ENCODE measurements at places on chromosomes 11 and 22. TPM values are rescaled to one million over a fixed set of nuclear protein-coding genes. Genes with fewer than 3 reads are reported as not detected.

The OR4A15 gene
- total RNA-seq = not detected

The CD6 gene
- total RNA-seq = 0.17 TPM

The PMM1 gene
- 18.5 TPM for total RNA-seq

The DDI1 gene
- not detected for total RNA-seq

DNA sequence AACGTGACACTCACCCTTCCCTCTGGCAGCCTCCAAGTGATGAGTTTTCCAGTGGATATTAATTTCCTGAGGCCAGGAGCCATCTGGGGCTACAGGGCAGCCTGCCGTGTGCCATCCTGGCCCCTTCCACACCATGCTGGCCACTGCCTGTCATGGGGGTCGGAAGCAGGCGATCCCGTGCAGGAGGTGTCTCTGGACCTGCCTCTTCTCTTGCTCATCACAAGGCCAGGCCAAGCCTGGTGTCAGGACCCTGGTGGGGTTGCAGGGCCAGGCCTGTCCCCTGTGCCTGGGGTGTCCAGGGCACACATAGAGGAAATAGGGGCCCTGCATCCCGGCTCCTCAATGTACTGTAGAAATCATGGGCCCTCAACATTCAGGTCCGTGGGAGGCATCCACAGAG is 3.6 kb downstream of the KRTAP5-3 start:
- peaks cover 10% of the 10 kb centered on the region for H3K27me3 ChIP-seq
- no peak for DNase-seq
- no peaks in the 10 kb centered on the region for H3K36me3 ChIP-seq
- H3K4me1 ChIP-seq = peaks cover 6% of the 10 kb centered on the region
- no peak overlapping the region for H3K4me3 ChIP-seq
- no peak overlapping the region for H3K27ac ChIP-seq

DNA sequence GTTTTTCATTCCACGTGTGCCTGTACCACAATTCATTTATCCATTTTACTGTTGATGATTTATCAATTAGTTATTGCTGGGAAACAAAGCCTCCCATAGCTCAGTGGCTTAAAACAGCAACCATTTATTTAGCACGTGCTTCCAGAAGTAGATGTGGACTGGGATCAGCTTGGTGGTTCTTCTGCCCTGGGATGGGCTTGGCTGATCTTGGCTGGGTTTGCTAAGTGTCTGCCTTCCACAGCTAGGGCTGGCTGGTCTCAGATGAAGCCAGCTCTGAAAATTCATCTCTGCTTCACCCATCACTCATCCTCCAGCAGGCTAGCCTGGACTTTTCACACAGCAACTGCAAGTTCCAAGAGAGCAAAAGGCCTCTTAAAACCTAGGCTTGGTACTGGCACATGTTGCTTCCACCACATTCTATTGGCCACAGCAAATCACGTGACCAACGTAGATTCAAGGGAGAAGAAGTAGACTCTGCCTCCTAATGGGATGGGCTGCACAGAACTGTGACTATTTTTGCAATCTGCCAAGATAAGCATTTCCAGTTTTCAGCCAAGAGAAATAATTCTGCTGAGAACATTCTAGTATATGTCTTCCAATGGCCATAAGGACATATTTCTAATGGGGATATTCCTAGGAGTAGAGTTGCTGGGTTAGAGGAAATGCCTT is 124.9 kb downstream of the MN1 start:
- H3K4me3 ChIP-seq = no peak overlapping the region
- H3K27me3 ChIP-seq = no peaks in the 10 kb centered on the region
- no peak overlapping the region for H3K27ac ChIP-seq
- H3K36me3 ChIP-seq = no peaks in the 10 kb centered on the region
- no peak for DNase-seq

DNA sequence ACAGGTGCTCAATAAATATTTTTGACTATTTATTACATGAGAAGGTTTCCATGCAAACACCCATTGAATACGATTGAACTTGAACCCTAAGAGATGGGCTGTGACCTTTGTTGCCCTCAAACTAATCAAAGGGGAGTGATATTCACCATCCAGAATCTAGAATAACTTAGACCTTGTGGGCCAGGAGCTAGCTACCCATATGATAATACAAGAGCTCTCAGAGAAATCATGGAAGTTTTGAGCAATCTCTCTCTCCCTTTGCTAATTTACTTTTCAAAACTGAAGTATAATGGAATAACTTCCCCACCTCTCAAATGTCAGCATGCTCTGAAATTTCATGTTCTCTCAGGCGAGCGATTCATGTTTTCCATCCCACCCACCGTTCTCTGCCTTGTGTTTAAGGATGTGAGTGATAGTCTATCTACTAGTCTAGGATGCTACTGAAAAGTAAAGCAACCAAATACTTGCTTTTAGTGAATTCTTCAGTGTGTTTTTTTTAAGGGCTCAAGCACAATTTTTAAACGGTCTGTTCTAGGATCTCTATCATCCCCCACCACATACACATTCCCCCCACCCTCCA is 33.3 kb downstream of the BARX2 start:
- no peak overlapping the region for H3K27ac ChIP-seq
- peaks cover 6% of the 10 kb centered on the region for H3K27me3 ChIP-seq
- no peaks in the 10 kb centered on the region for H3K36me3 ChIP-seq

- no peak for DNase-seq
- H3K4me3 ChIP-seq = no peak overlapping the region
- H3K27ac ChIP-seq = no peak overlapping the region
- no peaks in the 10 kb centered on the region for H3K27me3 ChIP-seq
Measured at GRCh38 chr11:27438595-27438981, 34.0 kb downstream of the LGR4 start.

- H3K27me3 ChIP-seq = no peaks in the 10 kb centered on the region
- peaks cover 18% of the 10 kb centered on the region for H3K4me1 ChIP-seq
- H3K27ac ChIP-seq = peak overlapping the region; percentile 89
- no peaks in the 10 kb centered on the region for H3K36me3 ChIP-seq
Measured at GRCh38 chr11:117980280-117980679, 5.9 kb upstream of the IL10RA start.

DNA sequence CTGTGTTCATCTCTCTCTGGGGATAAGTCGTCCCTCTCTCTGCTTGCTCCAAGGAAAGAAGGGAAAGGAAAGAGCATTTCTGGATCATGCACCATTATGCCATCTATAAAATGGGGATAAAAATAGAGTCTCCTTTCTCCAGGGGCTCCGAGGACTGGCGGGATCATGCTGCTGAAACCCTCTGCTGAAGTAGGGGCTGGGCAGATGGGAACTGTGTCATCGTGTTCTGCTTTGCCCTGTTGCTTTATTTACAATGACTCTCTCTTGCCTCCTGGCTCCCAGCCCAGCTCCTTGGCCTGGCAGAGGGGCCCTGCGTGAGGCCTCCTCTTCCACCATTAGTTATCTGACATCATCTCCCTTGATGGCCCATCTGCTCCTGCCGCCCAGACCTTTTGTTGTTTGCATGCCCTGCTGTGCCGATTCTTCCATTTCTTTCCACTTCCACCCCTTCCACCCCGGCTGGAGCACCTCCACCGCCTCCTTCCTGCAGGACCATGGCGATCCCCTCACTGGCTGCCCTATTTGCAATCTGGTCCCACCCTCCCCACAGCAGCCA is 200.9 kb downstream of the MYO18B start:
- H3K36me3 ChIP-seq = no peaks in the 10 kb centered on the region
- peak; percentile 59 for DNase-seq
- no peak overlapping the region for H3K4me3 ChIP-seq
- H3K4me1 ChIP-seq = peaks cover 22% of the 10 kb centered on the region
- H3K27me3 ChIP-seq = no peaks in the 10 kb centered on the region

GRCh38 chr11:56558574-56558973 is 15.5 kb upstream of the OR5M11 start:
- DNase-seq = no peak
- no peak overlapping the region for H3K4me3 ChIP-seq
- H3K4me1 ChIP-seq = no peaks in the 10 kb centered on the region

DNA sequence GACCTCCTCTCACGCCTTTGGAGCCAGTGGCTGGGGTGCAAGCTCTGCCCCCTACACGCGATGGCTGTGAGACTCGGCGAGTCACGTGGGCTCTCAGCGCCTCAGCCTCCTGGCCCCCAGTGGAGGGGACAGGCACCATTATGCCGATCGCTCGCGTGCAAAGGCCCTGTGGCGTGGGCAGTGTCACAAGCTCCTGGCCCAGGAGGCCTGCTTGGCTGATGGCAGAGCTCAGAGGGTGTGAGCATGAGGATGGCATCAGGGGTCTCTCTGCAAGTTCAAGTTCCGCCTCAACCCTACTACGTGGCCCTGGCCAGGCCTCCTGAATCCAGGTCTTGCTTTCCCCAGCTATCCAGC is 90.8 kb upstream of the KCNQ1OT1 start:
- H3K27ac ChIP-seq = no peak overlapping the region
- H3K27me3 ChIP-seq = no peaks in the 10 kb centered on the region
- no peaks in the 10 kb centered on the region for H3K36me3 ChIP-seq
- peaks cover 23% of the 10 kb centered on the region for H3K4me1 ChIP-seq
- H3K4me3 ChIP-seq = no peak overlapping the region
- no peak for DNase-seq

GRCh38 chr11:19962801-19963175 is 197.5 kb downstream of the DBX1 start:
- H3K36me3 ChIP-seq = no peaks in the 10 kb centered on the region
- H3K4me1 ChIP-seq = no peaks in the 10 kb centered on the region
- H3K27me3 ChIP-seq = no peaks in the 10 kb centered on the region
- no peak for DNase-seq
- no peak overlapping the region for H3K27ac ChIP-seq
- H3K4me3 ChIP-seq = no peak overlapping the region

DNA sequence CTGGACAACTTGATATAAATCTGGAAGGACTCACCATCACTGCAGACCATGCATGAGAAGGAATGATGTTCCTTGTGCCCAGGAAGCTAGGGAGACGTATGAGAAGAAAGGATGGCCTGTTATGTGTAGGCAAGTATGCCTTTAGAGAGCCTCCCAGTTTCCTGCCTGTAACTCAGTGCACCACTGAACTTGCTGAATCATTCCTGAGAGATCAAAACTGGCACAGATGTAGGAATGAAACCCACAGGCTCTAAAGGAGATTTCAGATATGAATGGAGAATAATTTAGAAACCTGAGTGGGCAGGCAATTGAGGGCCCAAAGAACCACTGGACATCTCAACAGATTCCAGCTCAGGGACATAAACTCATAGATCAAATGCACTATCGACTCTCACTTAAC is 38.4 kb upstream of the PRSS23 start:
- no peak for DNase-seq
- H3K36me3 ChIP-seq = no peaks in the 10 kb centered on the region
- no peaks in the 10 kb centered on the region for H3K27me3 ChIP-seq
- no peak overlapping the region for H3K27ac ChIP-seq
- H3K4me1 ChIP-seq = no peaks in the 10 kb centered on the region
- H3K4me3 ChIP-seq = no peak overlapping the region

GRCh38 chr11:101487775-101488174 is 96.0 kb downstream of the TRPC6 start:
- no peak overlapping the region for H3K4me3 ChIP-seq
- no peaks in the 10 kb centered on the region for H3K27me3 ChIP-seq
- H3K27ac ChIP-seq = no peak overlapping the region
- no peaks in the 10 kb centered on the region for H3K36me3 ChIP-seq
- H3K4me1 ChIP-seq = no peaks in the 10 kb centered on the region

DNA sequence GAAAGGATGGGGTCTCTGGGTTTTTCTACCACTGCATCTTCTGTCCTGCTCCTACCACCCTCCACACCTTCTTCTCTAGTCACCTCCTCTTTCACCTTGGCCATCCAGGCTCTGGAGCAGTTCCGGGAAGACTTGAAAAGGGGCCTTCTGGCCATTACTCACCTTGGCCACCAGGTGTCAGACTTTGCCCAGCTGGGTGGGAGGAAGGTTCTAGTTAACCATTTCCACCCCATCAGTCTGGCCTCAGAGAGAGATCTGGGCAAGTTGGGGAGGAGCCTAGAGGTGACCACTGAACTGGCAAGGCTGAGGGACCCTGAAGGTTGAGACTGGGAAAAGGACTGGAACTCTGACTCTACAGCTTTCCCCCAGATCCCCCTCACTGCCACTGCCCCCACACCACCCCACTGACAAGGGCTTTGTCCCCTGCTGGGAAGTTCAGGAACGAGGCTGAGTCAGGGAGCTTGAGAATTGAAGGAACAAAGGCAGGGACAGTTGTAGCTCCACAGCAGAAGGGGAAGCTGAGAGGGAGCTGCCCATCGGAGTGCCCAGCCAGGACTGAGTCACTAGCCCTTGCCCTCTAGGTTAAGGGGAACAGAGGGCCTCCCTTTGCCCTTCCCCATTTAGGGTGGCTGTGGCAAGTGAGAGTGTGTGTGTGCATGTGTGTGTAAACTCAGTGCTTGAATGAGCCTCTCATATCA is 3.7 kb upstream of the POLD4 start:
- H3K4me3 ChIP-seq = no peak overlapping the region
- H3K4me1 ChIP-seq = peaks cover 21% of the 10 kb centered on the region
- DNase-seq = peak; percentile 42
- no peaks in the 10 kb centered on the region for H3K27me3 ChIP-seq
- no peaks in the 10 kb centered on the region for H3K36me3 ChIP-seq

DNA sequence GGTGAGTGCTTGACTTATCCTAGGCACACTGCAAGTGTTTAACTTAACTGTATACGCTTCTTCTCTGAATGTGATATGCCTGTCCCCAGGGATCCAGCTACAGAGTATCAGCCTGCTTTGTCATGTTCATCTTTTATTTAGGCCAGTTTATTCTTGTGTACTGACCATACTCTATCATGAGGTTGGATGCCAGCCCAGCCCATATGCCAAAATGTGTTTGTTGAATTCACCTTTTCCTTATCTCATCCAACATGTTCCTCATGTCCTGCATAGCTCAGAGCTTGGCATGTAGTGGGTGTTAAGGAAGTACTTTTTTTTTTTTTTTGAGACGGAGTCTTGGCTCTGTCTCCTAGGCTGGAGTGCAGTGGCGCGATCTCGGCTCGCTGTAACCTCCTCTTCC is 116.2 kb downstream of the NCAM1 start:
- no peak overlapping the region for H3K4me3 ChIP-seq
- peaks cover 7% of the 10 kb centered on the region for H3K4me1 ChIP-seq
- no peaks in the 10 kb centered on the region for H3K27me3 ChIP-seq
- H3K36me3 ChIP-seq = no peaks in the 10 kb centered on the region

DNA sequence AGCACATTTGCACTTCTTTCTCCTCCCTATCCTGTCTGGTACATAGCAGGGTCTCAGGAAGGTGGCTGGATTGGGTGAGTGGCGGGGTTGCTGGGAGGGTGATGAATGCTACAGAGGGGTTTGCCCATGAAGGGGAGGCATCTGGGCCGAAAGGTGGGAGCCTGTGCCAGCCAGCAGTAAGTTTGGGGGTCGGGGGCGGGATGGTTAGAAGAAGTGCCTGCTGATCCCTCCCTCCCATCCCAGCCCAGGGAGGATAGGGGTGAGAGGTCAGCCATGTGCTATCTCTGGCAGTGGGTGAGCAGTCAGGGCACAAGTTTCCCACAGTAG is 2.8 kb downstream of the CD82 start:
- H3K27ac ChIP-seq = peak overlapping the region; percentile 45
- DNase-seq = no peak

GRCh38 chr22:48534395-48534958 is 1293.2 kb downstream of the BRD1 start:
- no peaks in the 10 kb centered on the region for H3K36me3 ChIP-seq
- no peak overlapping the region for H3K4me3 ChIP-seq
- no peak overlapping the region for H3K27ac ChIP-seq
- H3K27me3 ChIP-seq = peaks cover 14% of the 10 kb centered on the region
- no peak for DNase-seq
- no peaks in the 10 kb centered on the region for H3K4me1 ChIP-seq

All from heart right ventricle (tissue), 16 donors.